ENCODE measurements at places on chromosomes 4 and X.

DNA sequence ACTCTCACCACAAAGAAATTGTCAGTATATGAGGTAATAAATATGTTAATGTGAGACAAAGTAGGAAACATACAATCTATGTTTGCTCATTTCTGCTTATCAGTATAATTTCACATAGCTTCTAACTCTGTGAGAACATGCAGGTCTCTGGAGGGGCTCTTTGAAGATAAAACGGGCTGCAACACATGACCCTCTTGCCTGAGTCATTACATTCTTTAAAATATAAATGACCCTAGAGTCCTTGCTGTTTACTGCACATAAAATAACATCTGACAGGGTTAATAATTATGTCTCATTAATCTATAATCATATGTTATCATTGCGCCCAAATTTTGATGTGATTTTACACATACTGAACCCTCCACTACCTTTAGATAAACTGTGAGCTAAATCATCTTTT lies 681.5 kb downstream of the ARAP2 start:
- H3K4me3 ChIP-seq = no peak overlapping the region
- no peaks in the 10 kb centered on the region for H3K27me3 ChIP-seq
- DNase-seq = no peak
- H3K4me1 ChIP-seq = no peaks in the 10 kb centered on the region
- H3K27ac ChIP-seq = no peak overlapping the region

DNA sequence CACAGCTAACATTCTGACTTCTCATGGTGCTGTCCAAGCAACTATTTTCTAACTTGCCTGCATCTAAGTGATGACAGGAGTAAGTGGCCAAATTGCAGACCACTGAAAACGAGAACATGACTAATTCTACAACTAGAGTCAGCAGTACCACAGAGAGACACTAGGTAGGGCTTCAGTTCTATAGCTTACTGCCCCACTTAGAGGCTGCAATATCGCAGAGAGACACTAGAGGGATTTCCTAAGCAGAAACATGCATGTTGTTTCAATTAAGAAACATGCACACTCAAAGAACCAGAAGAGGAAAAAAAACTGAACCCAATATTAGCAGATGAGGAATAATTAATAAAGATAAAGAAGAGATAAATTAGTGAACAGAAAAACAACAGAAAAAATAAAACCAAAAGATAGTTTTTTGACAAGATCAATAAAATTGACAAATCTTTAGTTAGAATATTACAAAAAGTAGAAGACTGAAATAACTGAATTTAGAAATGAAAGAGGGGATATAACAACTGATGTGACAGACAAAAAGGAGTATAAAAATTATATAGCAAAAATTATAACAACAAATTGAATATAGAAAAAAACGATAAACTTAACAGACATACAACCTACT lies 100.8 kb downstream of the SPIN4 start:
- no peak overlapping the region for H3K27ac ChIP-seq
- no peaks in the 10 kb centered on the region for H3K4me1 ChIP-seq
- no peak overlapping the region for H3K4me3 ChIP-seq
- peak; percentile 44 for DNase-seq
- no peaks in the 10 kb centered on the region for H3K27me3 ChIP-seq

DNA sequence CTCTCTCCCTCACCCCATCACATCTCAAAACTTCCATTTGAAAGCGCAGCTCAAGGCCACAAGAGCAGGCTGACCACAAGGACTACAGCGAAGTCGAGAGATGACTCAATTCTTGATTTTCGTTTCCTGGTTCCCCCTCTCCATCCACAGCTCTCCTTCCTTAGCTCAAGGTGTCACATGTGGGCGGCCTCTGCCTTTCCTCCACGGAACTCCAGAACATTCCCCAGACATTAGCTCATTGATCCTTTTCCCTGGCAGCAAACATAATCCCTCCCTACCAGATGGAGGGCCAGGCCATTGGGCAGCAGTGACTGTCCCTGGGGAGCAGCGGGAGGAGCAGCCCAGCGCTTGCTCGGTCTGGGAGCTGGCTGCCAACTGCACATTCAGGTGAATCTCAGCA lies 56.3 kb downstream of the CCDC149 start:
- no peak for DNase-seq
- H3K4me3 ChIP-seq = no peak overlapping the region
- no peaks in the 10 kb centered on the region for H3K4me1 ChIP-seq
- no peaks in the 10 kb centered on the region for H3K36me3 ChIP-seq

DNA sequence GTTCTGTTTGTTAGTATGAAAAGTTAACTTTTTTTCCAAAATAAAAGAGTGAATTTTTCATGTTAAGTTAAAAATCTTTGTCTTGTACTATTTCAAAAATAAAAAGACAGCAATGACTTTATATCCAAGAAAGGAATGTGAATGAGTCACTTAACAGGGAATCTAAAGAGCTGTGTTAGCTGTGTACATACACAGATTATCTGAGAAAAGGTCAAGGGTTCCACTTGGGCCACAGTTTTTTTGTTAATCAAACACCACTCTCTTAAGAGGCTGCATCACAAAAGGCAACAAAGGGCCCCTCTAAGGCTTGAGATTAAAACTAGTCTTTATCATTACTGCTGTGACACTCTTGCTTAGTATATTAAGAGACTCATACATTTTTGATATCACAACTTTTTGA lies 82.1 kb downstream of the FIP1L1 start:
- no peak overlapping the region for H3K4me3 ChIP-seq
- no peaks in the 10 kb centered on the region for H3K27me3 ChIP-seq
- H3K4me1 ChIP-seq = no peaks in the 10 kb centered on the region
- no peaks in the 10 kb centered on the region for H3K36me3 ChIP-seq
- H3K27ac ChIP-seq = no peak overlapping the region

DNA sequence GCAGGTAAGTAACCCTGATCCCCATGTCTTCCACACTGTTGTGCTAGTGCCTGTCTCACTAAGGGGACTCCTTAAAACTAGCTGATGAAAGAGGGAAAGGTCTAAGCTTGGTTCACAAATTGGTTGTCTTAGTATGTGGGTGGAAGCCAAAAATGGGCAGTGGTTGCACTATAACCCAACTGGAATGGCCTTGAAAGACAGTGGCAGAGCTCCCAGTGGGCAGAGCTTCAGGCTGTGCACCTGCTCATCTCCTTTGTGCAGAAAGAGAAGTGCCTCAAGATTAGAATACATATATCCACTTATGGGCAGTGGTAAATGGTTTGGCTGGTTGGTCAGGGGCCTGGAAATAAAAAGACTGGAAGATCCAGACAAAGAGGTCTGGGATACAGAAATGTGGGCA lies 7.2 kb downstream of the SYN1 start:
- no peaks in the 10 kb centered on the region for H3K36me3 ChIP-seq
- no peaks in the 10 kb centered on the region for H3K4me1 ChIP-seq
- H3K27ac ChIP-seq = no peak overlapping the region

- H3K4me3 ChIP-seq = no peak overlapping the region
- no peaks in the 10 kb centered on the region for H3K4me1 ChIP-seq
- H3K36me3 ChIP-seq = no peaks in the 10 kb centered on the region
- no peaks in the 10 kb centered on the region for H3K27me3 ChIP-seq
- DNase-seq = no peak
Observed at GRCh38 chr4:14835708-14836425, 166.4 kb upstream of the CPEB2 start.
